ENCODE measurements at places on chromosomes 7 and 10. TPM values are rescaled to one million over a fixed set of nuclear protein-coding genes. Genes with fewer than 3 reads are reported as not detected.

DNA sequence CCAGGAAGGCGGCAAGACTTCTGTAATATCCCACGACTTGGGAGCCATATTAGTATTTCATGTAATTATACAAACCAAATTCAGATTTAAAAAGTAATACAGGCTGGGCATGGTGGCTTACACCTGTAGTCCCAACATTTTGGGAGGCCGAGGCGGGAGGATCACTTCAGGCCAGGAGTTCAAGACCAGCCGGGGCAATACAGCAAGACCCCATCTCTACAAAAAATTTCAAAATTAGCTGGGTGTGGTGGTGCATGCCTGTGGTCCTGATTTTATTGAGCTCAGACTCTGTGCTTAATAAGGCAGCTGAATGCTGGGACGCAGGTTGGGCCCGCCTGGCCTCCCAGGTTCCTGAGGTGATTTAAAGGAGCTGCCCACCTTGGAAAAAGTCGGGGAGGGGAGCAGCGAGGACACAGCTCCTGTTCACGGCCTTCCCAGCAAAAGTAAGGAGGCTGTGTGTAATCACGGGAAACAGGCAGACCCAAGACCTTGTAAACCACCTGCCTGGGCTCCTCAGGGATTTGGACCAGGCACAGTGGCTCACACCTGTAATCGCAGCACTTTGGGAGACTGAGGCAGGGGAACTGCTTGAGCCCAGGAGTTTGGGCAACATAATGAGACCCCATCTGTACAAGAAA is 93.0 kb upstream of the DNAAF5 start:
- DNase-seq = no peak

GRCh38 chr10:46018453-46019176 is 11.8 kb downstream of the NCOA4 start:
- DNase-seq = no peak

GRCh38 chr7:7773334-7774309 is 55.2 kb upstream of the RPA3 start:
- DNase-seq = no peak

- no peak for DNase-seq
Observed at GRCh38 chr7:101650579-101651081, 21.5 kb upstream of the MYL10 start.

- DNase-seq = no peak
Observed at GRCh38 chr7:12322284-12322902, 81.3 kb downstream of the VWDE start.

- DNase-seq = no peak
Observed at GRCh38 chr7:106484562-106484961, 176.4 kb downstream of the CCDC71L start.

DNA sequence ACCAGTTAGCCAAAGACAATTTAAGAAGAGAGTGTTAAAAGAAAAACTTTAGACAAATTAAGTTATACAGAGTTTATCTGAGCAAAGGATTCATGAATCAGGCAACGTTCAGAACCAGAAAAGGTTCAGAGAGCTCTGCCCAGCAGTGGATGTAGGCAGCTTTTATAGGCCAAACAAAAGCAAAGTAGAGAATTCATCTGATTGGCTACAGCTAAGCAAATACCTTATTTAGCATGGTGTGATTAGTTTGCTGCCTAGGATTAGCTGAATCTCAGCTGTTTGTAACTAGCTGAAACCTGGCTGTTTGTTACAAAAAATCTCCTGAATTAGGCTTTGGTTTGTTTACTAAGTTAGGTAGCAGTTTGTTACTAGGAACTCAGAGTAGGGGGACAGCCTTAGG is 66.0 kb downstream of the SLC25A40 start:
- DNase-seq = no peak

DNA sequence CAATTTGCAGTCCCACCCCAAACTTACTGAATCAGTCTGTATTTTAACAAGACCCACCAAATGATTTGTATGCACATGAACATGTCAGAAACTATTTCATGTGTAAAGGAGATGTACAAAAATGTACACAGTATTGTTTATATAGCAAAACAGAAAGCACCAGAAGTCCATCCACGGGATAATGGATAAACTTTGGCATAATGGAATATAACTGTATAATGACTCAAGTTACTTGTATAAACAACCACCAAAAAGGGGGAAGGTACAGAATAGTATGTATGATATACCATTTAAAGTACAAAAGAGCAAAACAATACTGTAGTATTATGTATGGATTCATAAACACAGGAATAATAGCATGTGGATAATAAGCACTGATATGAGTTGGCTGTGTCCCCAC is 22.4 kb downstream of the NUP42 start:
- no peak for DNase-seq

- DNase-seq = peak; percentile 87
Observed at GRCh38 chr7:74083117-74083876, at the start of gene LIMK1. Gene LIMK1 (plus strand): TSS chr7:74083804. CDS start chr7:74083991, 187 bp downstream.

DNA sequence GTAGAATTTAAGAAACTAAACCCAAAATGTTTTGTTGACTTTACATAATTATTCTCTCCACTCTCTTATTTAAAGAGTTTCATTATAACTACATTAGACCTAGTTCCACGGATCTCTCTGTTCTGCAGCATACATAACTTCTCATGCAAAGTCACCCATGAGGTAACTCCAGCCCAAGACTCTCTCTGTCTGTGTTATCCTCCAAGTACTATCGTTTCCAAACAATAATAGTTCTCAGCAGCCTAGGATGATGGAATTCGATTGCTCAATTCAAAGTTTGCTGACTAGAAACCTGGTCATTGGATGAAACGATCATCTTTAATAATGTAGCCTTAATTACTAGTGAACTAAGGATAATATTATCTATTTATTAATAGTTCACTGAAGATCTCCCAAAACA is 203.1 kb upstream of the PTN start:
- DNase-seq = no peak

DNA sequence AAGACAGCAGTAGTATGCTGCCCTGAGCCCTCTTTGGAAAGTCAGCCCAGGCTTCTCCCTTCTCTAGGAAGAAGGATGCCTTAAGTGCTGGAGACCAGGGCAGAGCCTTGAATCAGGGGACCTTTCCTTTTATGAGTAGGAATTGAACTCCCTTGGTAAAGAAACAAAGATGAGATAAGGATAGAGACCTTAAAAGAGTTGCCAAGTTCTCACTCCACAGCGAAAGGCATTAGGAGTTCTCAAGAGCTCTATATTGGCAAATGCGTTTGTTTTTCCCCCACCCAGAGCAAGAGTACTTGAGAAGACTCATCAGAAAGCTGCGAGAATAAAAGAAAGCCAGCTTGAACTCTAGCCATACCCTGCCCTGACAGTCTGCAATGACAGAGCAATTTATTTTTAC is 72.9 kb upstream of the OGDHL start:
- DNase-seq = no peak

DNA sequence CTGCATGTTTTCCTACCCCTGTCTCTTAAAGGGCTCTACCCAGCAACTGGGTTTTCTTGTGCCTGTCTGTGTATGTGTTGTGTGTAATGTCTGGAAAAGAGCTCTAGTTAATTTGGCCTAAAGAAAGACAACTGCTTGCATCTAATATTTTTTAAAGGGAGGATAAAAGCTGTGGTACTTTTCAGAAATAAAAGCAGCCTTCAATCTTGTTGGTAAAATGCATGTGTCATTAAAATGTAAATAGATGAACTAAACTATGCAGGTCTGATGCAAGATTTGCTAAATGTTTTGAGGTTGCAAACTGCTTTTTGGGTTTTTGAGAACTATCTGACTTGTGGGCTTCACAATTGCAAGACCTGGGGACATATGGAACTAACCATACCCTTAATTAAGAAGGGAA is 445.3 kb downstream of the HTR7 start:
- no peak for DNase-seq

GRCh38 chr10:34288634-34289033 is 526.5 kb downstream of the PARD3 start:
- DNase-seq = no peak

DNA sequence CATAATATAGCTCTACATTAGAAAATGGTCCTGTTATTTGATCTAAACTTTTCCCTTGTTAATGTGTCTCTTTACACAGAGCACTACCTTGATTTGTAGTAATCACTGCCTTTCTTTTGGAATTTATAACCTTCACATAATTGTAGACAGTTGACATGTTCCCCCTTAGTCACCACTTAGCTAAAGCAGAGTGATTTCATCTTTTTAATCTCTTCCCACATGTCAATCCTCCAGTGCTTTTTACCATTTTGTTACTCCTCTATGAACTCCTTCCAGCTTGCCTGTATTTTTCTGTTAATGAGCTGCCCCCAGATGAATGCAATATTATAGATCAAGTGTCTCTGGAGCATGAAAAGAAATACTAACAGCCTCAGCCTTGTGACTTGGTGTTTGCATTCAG is 2.6 kb upstream of the PPP1R3A start:
- DNase-seq = no peak

The SRGN gene
- total RNA-seq = 28.2 TPM

The PKD2L1 gene
- not detected for total RNA-seq

The PSPH gene
- total RNA-seq = 10.8 TPM

The CNPY1 gene
- total RNA-seq = not detected

The ATAD1 gene
- total RNA-seq = 38.6 TPM

The LRIT1 gene
- total RNA-seq = not detected

The GARIN1A gene
- total RNA-seq = 3.3 TPM

The ITGA8 gene
- total RNA-seq = 0.47 TPM

The PNLIPRP3 gene
- not detected for total RNA-seq

Measured in psoas muscle (tissue), 8 donors.